ENCODE measurements at places on chromosomes 5 and 9.

- no peak for DNase-seq
These were observed 39.0 kb downstream of the TRIP13 start for GRCh38 chr5:931570-932145.

GRCh38 chr5:152051499-152052454 is 127.1 kb upstream of the GLRA1 start:
- no peak for DNase-seq

GRCh38 chr5:110653231-110653970 is 73.1 kb downstream of the TMEM232 start:
- no peak for DNase-seq

DNA sequence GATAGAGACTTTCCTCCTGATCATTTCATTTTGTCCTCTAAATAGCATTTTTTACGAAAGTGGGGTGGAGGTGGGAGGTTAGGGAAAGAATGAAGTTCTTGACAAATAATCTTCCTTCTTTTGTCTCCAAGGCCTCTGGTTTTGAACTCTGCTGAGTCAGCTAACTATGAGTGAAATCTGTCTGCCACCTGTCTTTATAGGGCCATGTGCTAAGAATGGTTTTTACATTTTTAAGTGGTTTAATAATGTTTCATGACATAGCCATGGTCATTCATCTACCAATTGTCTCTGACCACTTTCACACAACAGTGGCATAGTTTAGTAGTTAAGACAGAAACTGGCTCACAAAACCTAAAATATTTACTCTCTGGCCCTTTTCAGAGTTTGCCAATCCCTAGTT is 7.6 kb downstream of the MAN2A1 start:
- DNase-seq = no peak

GRCh38 chr9:25677301-25678146 is 720 bp downstream of the TUSC1 start:
- no peak for DNase-seq

DNA sequence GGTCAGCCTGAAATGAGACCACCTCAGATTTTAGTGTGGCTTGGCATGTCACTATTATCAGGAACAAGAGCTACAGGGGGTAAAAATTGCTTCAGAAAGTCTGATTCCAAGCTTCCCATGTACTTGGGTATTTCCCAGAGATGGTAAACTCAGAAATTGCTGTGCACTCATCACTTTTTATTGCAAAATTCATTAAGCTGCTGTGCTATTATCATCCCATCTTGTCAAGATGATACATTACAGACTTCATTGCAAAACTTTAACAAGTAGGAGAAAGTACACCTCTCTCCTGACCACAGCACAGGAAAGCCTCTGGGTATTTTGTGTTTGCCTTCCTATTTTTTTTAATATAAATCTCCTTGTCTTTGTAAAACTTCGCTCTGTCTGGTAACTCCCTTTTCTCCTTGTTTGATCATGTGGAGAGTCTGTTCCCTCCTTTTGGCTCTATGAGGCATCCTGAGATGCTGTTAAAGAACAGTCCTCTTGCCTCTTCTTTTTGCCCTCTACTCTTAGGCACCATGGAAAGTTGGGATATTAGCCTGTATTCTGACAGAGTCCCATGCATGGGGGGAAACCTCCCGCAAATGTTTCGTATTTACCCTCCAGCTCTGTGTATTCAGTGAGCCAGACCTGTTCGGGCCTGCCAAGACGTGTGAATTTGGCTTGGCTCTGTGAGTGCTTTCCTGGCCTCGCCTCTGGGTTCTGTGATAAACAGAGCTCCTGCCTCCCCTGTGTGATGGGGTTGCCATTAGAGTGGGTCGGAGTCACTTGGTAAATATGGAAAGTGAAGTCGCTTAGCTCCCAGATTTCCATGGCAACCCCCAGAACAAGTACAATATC is 260.7 kb downstream of the NR3C1 start:
- no peak for DNase-seq

DNA sequence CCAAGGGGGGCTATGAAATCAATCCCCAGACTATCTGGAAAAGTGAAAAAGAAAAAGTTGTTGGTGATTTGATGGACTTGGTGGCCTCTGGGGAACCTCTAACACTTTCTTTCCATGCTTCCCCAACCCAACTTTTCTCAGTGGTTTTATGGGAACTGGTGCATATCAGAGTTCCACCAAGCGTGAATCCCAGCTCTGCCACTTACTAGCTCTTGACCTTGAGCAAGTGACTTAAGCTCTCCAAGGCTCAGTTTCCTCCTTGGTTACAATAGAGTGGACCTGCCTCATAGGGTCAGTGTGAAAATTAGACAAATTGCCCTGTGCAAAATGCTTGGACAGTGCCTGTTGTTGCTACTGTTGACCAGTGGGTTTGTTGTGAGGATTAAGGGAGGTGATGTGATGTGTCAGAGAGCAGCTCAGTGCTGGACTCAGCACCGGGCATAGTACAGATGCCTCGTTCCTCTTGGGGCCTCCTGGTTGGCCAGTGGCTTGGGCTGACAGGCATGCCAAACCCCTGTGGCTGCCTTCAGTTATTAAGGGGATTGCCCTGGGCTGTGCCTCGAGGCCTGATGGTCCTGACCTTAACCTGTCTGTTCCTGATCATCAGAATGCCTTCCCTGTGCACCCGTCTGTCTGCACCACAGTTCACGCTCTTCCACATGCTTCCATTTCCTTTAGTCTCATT is 49.3 kb downstream of the COL15A1 start:
- no peak for DNase-seq

DNA sequence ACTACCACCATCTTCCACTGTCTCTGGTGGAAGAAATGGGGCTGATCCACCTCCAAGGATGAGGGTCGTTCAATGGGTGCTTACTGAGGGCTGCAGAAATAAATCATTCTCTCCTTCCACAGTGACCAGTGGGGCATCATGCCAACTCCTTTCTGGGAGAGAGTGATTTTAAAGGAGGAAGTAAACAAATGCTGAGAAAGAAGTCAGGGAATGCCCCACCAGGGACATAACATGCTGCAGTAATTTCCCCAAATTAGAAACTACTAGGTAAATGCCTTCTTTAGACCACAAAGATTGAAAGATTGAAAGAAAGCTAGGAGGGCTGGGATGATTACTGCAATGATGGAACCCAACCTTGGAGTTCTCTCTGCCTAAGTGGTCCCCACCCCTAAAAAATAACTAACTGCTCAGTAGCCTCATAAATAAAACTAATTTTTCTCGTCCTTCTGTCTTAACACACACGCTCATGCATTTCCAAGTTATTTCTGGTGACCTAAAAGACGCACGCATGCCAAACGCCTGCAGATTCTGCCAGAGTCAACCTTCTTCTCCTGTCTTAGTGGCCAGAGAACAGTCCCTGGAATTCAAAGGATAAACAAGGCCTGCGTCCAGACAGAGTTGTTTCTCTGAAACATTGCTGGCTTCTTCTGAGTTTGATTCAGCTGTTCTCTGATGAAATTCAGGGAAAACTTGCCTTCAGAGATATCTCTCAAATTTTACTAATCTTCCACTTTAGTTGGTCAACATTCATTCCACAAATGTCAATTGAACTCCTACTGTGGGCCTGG is 250.0 kb downstream of the NR3C1 start:
- no peak for DNase-seq

DNA sequence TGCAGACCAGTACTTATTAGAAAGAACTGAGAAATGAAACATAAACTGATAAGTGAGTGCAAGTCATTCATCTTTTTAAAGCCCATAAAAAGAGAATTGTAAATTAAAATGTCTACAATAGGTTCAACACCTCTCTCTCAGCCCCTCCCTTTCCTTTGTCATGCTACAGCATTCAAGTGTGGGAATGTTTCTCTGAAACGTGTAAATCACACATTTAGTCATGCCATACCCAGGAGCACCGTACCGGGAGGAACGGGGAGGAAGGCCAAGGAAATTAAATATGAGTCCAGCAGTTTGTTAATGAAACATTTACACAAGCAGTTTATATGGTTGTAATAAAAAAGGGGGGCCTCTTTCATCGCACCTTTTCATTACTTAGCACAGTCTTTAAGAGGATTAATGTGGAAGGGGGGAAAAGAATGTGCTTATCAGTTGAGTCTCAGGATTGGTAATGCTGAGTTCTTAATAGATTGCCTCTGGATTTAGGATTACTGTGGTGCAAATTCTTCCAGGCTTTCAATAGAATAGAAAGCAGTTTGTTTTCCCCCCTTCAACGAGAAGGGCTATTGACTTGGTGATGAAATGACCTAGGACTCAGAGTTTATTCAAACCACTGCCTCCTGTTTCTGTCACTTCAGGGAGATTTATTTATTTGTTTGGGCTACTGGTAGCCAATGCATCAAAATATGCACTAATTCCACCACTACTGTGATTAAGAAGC is 176.0 kb upstream of the ZNF608 start:
- DNase-seq = no peak

DNA sequence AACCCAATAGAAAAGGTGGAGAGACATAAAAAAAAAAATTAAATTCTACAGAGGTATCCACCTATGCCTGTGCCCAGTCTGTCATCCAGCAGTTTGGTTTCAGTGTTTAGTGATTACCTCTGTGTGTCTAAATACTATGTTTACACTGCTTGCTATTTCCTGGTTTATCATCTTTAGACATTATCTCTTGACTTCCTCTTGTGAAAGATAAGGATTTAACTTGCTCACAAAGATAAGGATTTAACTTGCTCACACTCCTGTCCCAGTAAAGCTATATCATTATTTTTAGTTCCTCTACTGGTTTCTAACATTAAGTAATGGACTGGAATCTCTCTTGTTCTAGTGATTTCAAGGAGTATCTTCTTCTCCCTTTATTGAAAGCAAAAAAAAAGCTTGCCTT is 53.9 kb upstream of the ZFR start:
- DNase-seq = no peak

GRCh38 chr5:109612278-109612905 is 77.3 kb upstream of the MAN2A1 start:
- no peak for DNase-seq

DNA sequence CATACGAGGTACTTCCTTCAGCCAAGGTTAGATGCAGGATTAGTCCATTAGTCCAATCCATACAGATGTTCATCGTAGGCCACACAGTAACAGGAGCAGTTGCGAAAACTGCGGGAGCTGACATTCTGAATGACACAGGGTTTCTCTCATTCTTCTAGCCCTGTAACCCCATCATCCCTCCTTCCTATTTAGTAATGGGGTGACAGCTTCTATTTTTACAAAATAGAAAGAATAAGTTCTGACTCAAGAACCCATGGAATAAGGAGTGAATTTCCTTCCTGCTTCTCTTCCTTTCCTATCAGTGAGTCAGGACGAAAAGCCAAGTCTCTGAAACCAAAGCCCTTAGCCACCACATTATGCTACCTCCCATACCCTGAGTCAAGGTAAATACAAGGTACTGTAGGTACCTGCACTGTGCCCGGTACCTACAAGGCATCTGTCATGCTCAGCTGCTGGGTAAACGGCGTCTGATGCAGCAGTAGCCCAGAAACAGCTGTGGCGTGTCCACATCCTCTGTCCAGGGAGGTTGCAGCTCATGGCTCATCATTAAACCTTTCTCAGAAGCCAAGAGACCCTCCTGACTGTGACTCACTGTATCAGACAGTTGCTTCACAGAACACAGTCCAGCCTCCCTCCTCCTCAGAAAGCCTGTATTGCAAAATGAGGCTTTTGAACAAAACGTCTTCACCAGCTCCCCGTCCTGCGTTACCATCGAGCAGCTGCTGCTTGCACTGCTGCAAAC is 84.2 kb downstream of the ESM1 start:
- no peak for DNase-seq

DNA sequence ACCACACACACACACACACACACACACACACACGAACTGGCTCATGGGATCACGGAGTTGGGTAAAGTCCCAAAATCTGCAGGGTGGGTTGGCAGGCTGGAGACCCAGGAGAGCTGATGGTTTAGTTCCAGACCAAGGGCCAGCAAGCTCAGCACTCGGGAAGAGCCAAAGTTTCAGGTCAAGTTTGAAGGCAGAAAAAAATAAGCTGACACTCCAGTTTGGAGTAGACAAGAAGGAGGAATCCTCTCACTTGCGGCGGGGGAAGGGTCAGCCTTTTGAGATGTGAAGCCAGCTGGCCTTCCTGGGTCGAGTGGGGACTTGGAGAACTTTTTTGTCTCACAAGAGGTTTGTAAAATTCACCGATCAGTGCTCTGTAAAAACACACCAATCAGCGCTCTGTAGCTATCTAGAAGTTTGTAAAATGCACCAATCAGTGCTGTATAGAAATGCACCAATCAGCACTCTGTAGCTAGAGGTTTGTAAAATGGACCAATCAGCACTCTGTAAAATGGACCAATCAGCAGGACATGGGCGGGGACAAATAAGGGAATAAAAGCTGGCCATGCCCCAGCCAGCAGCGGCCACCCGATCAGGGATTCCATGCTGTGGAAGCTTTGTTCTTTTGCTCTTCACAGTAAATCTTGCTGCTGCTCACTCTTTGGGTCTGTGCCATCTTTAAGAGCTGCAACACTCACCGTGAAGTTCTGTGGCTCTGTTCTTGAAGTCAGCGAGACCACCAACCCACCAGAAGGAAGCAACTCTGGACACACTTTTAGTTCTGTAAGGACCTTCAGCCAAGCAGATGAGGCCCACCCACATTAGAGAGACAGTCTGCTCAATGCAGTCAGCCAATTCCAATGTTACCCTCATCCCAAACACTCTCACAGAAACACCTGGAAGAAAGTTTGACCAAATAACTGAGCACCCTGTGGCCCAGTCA is 37.8 kb upstream of the UNC5A start:
- no peak for DNase-seq

DNA sequence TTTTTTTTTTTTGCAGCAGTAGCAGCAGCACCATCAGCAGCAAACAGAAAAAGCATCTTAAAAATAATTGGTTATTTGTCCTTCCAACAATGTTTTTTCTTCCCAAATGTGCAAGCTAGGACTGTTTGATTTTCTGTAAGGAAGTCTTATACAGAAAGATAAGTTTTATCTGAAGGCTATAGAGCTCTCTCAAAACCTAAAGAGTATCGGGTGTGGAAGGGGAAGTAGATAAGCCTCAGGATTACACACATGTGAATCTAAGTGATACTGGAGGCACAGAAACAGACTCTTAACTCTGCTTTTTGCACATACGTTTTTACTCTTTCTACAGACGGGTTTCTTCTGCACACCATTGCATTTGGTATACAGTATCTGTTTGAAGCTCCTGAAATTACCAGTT is 184.4 kb upstream of the FTMT start:
- no peak for DNase-seq

- DNase-seq = no peak
These were observed 60.5 kb downstream of the SNX18 start for GRCh38 chr5:54577937-54578653.

- DNase-seq = no peak
These were observed 292.7 kb upstream of the TARS1 start for GRCh38 chr5:33148076-33148513.

DNA sequence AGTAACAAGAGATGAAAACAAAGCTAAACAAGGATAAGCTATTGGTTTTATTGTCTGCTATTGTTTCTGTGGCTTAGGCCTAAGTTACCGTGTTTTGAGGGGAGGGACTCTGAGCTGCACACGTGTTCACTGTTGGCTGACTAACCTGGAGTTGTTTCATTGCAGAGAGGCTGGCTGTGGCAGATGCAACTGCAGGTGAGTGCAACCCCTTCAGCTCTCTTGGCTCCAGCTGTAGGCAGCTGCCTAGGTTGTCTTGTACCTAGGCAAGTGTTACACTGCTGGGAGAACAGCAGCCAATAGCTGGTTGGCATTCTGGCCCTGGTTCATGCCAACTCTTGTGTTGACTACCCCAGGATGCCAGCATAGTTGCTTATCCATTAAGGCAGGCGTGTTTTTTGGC is 17.6 kb upstream of the MATR3 start:
- DNase-seq = no peak

All from activated CD4-positive, CD25-positive, alpha-beta regulatory T cell treated with anti-CD3 and anti-CD28 coated beads, Interleukin-2, amount 50 U/mL, for 16 hours (primary cell).